NCI-H460 (cell line): ENCODE measurements at places on chromosomes 16 and 17. TPM values are rescaled to one million over a fixed set of nuclear protein-coding genes. Genes with fewer than 3 reads are reported as not detected.

RTN4RL1 gene
- total RNA-seq = 0.12 TPM in 1 of 2 replicates, not detected in the other

KRT28 gene
- not detected in 2 replicates for total RNA-seq

CCL8 gene
- total RNA-seq = not detected in 2 replicates

C16orf46 gene
- total RNA-seq = 0.27 and 0.72 TPM in 2 replicates

OR1A1 gene
- not detected in 2 replicates for total RNA-seq

SEPHS2 gene
- 22.2 and 25.5 TPM in 2 replicates for total RNA-seq

- no peak for DNase-seq
Observed at GRCh38 chr17:40915721-40916256, 21.7 kb downstream of the KRT23 start.

- no peak for DNase-seq
Observed at GRCh38 chr17:57415751-57416207, 159.5 kb downstream of the MSI2 start.

DNA sequence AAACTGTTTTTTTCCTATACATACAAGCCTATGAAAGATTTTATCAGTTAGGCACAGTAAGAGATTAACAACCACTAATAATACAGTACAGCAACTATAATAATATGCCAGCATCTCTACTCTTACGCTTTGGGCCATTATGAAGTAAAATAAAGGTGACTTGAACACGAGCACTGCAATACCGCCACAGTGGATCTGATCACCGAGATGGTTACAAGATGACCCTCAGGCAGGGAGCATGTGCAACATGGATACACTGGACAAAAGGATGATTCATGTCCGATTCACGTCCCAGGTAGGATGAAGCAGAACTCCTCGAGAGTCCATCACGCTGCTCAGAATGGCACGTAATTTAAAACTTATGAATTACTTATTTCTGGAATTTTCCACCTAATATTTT is 10.5 kb downstream of the PELP1 start:
- DNase-seq = no peak

GRCh38 chr17:55969562-55970324 is 183.5 kb upstream of the ANKFN1 start:
- no peak for DNase-seq

GRCh38 chr17:2892305-2892971 is 96.2 kb downstream of the RAP1GAP2 start:
- DNase-seq = peak; percentile 48

DNA sequence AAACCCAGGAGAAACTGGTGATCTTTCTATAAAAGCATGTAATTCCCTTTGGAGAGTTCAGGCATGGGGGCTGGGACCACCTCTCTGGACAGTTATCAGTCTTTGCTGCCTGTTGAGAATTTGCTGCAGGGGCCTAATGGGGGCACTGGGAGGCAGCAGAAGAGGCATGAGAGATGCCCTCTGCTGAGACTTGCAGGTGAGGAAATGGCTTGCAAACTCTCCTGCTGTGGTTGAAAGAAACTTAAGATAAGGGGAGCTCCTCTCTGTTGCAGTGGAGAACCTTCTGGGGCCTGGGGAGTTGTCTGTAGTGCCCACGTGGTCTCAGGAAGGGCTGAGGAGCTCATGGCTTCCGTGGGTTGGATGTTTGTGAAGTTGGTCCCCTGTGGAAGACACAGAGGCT is 301.1 kb upstream of the FOXF1 start:
- DNase-seq = no peak

- DNase-seq = no peak
Observed at GRCh38 chr16:47463771-47464624, 2.9 kb downstream of the PHKB start.

DNA sequence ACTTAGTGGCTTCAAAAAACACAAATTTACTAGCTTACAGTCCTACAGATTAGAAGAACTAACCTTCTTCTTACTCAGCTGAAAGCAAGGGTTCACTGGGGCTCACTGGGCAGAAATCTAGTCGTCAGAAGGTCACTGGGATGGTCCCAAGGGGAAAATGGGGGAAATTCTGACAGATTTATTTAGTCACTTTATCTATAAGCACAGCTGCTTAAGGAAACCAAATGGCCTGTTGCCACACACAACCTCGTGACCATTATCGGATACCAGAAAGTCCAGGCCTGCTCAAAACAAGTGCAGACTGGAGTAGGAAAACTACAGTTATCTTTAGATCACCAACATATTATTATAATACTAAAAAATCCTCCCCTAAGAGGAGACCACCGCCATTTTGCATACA is 374.6 kb upstream of the ASIC2 start:
- DNase-seq = no peak
